ENCODE measurements at places on chromosomes 16 and 17.

DNA sequence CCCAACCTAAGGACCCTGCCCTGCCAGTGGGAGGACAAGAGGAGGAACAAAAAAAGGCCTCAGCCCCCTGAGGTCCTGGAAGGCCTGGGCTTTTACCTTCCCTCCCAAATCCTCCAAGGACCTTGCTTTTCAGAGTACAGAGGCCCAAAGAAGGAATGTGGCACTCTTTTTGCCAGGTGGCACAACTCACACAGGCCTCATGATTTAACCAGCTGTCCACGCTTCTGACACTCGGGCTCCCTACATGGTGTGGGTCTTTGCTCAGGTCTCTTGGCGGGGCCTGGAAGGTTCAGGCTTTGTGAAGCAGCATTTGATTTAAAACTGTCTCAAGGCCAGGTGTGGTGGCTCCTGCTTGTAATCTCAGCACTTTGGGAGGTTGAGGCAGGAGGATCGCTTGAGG, 120.6 kb downstream of the ABCC6 start:
- no peak for DNase-seq

DNA sequence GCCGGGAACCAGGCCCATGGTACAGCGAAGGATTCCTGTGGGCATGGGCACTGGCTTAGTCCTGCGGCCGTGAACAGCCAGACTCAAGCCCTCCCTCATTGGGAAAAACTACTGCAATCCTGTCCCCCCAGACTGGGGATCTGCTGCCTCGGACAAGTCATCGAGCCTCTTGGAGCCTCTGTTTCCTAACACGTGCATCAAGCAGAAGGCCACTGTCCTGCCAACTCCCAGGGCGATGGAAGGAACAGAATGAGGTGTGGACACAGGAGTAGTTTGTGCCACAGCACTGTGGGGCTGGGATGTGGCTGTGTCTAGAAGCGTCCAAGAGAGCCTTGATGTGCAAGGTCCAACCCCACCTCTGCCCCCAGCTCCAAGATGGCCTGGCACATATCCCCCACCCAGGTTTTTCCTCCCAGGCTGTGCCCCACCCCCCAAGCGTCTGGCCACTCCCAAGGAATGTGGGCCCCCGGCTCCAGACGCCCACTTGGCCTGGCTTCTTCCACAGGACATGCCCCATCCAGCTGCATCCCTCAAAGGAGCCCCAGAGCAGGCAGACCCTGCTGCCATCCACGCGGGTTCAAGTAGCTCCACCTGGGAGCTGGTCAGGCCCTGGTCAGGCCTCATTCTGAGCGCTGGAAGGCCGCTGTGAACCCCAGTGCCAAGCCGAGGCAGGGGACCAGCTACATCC, 3.4 kb downstream of the CAMKK1 start:
- DNase-seq: no peak

GRCh38 chr16:87210894-87211293, 106.3 kb downstream of the C16orf95 start:
- no peak for DNase-seq

GRCh38 chr16:58198803-58199411, 1.0 kb upstream of the CSNK2A2 start:
- no peak for DNase-seq

DNA sequence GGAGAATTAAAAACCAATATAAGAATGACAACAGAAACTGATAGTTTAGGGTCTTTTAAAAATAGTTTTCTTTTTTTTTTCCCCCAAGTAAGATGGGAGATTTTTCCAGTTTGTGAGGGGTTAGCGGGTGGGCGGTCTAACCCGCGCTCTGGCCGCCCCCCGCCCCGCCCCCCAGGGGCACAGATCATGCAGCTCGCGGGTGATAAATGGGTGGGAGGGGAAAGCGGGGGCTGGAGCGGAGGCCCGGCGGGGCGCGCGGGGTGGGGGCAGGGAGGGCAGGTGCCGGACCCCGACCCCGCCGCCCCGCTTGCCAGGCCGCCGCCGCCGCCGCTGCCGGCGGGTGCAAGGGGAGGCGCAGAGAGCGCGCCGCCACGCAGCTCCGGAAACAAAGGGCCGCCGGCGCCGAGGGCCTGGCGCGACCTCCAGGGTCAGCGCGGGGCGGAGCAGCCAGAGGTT, 60.1 kb upstream of the GSE1 start:
- no peak for DNase-seq

DNA sequence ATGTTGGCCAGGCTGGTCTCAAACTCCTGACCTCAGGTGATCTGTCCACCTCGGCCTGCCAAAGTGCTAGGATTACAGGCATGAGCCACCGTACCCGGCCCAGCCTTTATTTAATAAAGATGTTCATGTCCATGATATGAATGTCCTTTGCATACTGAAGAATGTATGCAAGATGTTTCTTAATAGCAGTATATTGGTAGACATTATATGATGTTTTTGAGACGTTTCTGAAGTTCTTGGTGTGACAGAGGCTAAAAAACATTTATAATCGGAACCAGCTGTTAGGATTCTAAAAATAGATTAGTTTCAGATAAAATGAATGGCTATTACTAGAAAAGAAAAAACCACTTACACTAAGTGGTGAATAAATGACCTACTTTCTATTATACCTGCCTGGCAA, 11.8 kb downstream of the PDZD9 start:
- no peak for DNase-seq

- DNase-seq: no peak
Measured at GRCh38 chr16:67022531-67023214, 6.3 kb upstream of the CBFB start.

DNA sequence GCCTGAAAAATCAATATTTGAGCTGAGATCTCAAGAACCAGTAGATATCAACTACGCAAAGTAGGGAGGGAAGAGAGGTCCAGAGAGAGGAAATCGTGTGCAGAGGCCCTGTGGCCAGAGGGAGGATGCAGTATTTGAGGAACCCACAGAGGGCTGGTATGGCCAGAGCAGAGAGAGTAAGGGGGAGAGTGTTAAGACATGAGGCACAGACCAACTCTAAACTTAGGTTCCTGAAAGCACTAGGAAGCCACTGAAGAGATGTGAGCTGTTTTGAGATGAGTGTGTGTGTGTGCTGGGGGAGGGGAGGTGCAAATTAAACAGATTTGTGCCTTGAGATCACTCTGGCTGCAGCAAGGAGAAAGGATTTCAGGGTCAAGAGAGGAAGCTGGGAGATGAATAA, 10.9 kb downstream of the SLC13A2 start:
- no peak for DNase-seq

GRCh38 chr16:68116256-68116867, 31.2 kb downstream of the NFATC3 start:
- no peak for DNase-seq

DNA sequence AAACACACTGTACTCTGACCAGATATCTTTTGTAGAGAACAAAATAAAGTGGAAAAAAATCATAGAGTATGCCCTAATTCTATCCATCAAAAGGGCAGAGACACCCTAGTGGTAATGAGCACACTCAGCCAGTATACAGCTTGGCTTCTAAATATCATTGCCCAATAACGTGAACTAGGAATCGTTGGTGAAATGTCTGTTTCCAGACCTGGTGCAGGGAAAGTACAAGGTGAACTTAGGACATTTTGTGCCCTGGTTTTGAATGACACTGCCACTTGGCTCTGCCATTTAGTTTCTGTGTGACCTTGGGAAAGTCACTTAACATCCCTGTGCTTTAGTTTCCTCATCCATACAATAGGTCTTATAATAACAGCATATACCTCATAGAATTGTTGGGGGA, 13.7 kb downstream of the AMFR start:
- DNase-seq: no peak

DNA sequence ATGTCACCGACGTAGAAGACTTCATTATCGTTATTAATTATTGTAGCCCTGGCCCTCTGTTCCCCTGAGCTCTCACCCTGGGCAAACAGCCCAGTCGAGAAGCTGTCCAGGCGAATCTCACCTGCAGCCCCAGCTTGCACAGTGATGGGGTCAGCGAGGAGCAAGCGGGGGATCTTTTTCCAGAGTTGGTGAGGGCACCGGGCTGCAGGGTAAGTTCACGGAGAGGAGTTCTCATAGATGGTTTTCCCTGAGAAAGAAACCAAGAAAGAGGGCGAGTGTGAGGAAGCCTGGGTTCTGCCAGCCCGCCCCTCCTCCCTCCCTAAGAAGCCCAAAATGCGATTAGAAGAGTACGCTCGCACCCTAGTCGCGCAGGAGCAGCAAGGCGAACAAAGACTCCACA, 436 bp downstream of the SPAG5 start:
- peak; percentile 59 for DNase-seq

- DNase-seq: no peak
Measured at GRCh38 chr17:17865035-17865434, 28.2 kb upstream of the SREBF1 start.
